Fibroblast of the conjunctiva (primary cell): ENCODE measurements at places on chromosomes 11 and 22.
A peak's percentile ranks its signal among the peaks of the same experiment; 100 is the strongest.

DNA sequence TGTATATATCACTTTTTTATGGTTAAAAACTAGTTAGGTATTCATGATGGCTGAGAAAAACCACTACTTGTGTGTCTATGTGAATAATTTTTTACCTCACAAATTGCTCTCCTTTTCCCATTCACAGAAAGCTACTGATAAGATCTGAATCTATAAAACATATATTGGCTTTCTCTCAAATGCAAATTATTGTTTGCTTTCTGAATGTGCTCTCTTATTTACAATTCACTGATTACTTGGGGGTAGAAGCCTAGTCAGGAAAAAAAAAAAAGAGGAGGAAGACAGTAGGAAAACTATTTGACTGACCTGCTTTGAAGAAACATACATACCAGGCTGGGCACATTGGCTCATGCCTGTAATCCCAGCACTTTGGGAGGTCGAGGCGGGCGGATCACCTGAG is 20.5 kb downstream of the PGM2L1 start:
- DNase-seq, result no peak

GRCh38 chr11:65355013-65355775 is 643 bp downstream of the TIGD3 start:
- DNase-seq, result no peak

GRCh38 chr22:48080316-48081165 is 1318.1 kb downstream of the TBC1D22A start:
- no peak for DNase-seq

DNA sequence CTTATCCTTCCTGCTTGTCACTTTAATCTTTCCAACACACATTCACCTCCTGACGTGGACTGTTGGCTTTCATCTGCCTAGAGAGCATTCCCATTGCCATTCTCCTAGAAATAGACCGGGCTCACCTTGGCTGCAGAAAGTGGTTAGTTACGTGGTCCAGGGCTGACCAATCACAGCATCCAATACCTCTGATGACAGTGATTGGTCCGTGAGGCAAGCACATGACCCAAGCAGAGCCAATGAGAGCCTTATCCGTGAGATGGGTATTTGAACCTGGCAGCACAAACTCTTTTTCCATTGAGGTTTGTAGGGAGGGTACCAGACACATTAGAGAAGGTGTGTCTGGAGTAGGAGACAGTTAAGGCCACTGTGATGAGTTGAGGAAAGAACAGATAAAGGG is 85.8 kb downstream of the MIAT start:
- no peak for DNase-seq

- DNase-seq, result no peak
Observed at GRCh38 chr11:103648054-103648453, 388.4 kb upstream of the DDI1 start.

GRCh38 chr11:95867105-95867504 is 56.8 kb downstream of the MTMR2 start:
- no peak for DNase-seq

- peak; percentile 70 for DNase-seq
Observed at GRCh38 chr11:69101115-69101791, 52.5 kb downstream of the TPCN2 start.

DNA sequence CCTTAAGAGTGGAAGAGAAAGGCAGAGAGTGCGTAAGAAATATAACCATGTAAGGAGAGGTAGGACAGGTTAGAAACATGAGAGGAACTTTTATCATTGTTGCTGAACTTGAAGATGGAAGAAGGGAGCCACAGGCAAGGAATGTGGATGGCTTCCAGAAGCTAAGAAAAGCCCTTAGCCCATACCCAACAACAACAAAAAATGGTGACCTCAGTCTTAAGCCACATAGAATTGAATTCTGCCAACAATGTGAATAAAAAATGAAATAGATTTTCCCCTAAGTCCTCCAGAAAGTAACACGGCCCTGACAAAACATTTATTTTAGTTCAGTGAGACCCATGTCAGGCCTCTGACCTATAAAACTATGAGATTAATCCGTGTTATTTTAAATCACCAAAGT is 767.3 kb downstream of the FAM181B start:
- DNase-seq, result no peak

DNA sequence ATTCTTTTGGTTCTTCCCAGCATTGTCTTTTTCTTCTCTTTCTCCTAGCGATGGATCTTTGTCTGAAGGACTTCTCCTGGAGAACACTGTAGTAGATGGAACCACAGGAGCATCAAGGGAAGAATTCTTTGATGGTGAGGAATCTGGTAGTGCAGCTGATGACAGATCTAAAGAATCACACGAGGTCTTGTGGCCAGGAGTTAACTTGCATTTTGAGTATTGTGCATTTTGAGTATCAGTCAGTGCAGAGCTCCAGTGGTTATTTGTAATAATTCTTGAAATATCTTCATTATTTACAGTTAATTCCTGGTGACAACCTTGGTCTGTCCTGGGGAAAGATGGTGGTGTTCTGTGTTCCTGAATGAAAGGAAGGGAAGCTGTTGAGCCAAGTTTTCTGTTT is 14.5 kb upstream of the POGLUT3 start:
- DNase-seq, result no peak

DNA sequence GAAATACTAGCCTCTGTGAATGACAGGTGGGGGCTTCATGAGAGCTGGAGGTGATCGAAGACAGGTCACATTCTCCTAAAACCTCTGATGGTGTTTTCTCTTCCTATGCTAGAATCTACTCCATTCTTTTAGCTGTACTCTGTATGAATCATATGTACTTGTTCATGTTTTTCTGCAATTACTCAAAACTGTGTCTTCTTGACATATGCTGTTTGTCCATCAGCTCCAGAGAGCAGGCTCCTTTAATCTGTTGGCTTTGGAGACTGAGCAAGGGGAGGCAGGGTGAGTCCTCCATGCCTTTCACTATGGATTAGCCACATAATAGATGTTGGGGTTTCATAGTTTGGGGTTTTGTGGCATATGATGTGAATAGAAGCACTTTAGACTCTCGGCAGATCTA is 598.8 kb downstream of the NTM start:
- DNase-seq, result no peak

DNA sequence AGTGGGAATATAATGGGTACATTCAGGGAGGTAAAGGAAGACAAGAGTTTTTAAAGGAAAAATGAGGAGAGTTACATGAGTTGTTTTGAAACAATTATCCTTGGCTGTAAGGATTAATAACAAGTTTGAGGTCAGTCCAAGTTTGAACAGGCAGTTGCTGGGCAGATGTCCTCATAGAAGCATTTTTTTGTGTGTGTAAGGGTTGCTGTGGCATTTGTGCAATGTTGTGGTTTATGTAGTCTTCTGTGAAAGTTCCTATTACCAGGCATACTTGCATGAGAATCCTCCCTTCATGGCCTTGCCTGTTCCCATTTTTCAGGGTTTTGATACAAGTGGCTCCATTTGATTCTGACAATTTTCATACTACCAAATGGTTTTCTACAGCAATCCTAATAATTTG is 400.2 kb downstream of the KCNA4 start:
- DNase-seq, result no peak

DNA sequence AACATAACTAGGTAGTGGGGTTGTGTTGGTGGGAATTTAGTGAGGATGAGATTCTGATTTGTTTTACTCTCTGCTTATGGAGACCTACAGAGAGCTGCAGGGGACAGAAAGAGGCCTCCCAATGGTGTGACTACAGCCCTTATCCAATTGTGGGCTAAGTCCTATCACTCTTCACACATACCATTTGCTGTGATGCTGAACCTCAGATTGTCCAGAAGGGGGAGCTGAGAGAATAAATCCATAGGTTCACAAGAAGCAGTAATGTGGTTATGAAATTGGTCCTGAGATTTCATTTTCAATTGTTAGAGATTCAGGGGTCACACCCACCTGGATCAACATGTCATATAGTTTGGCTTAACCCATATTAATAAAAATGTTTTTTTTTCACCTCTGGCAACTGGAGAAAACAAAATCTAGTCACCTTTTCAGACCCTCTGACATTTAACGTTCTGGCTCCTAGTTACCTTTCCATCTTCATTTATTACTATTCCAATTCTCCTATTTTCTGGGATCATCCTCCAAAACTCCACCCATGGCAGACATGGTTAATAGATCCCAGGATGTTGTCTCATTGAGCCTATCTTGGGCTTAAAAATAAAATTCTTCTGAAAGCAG is 53.3 kb upstream of the PTPN5 start:
- peak; percentile 4 for DNase-seq

GRCh38 chr11:103848686-103849085 is 187.8 kb upstream of the DDI1 start:
- DNase-seq, result no peak

- DNase-seq, result peak; percentile 51
Observed at GRCh38 chr22:43152357-43153071, 1.2 kb downstream of the TSPO start.

DNA sequence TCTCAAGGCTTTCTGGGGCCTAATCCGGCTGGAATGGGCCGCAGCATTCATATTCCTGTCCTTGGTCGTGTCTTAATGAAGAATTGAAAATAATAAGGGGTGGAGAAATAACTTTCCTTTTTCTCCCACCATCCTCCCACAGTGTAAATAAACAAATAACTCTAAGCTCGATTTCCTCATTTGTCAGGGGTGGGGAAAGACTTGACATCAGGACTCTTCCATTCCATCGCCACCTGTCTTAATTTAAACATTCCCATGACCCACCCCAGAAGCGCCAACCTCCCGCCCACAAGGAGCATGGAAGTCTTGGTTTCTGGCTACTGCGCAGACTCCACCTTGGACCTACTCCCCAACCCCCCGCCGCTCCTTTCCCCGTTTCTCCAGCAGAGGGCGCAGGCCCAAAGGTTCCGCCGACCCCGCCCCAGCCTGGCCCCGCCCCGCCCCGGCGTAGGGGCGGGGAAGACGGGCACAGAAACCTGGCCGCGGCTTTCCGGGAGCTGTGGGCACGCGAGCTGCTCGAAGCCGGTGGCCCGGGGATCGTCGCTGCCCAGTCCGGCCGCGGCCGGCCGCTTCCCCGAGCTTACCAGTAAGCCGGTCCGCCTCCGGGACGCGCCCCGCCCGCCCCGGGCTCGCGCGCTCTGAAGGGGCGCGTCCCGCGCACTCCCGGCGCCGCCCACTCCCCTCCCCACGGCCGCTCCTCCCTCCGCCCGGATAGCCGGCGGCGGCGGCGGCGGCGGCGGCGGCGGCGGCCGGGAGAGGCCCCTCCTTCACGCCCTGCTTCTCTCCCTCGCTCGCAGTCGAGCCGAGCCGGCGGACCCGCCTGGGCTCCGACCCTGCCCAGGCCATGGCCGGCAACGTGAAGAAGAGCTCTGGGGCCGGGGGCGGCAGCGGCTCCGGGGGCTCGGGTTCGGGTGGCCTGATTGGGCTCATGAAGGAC is at the start of gene CBL:
Gene CBL, plus strand, starts transcription at position 766 of the 937 bp plus-strand sequence. Its CDS starts 79 bp downstream, at position 845.
- peak; percentile 80 for DNase-seq

DNA sequence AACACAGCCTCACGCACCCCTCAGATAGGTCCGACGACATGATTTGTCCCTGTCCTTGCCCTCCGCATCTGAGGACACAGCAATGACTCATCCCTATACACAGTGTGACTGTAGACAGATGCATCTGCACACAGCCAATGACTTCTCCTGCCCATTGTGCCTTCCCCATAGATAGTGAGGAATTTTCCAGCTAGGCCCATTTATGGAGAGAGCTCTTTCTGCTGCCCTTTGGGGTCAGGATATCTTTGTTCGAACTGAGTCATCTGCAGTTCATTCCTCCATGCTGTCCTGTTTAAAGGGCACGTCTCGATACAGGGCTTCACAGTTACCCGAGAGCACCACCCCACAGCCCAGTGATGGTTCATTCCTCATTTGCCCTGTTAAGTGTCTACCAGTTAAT is 96.7 kb downstream of the LARGE1 start:
- DNase-seq, result no peak

GRCh38 chr11:70031631-70032469 is 46.3 kb upstream of the ANO1 start:
- DNase-seq, result no peak

DNA sequence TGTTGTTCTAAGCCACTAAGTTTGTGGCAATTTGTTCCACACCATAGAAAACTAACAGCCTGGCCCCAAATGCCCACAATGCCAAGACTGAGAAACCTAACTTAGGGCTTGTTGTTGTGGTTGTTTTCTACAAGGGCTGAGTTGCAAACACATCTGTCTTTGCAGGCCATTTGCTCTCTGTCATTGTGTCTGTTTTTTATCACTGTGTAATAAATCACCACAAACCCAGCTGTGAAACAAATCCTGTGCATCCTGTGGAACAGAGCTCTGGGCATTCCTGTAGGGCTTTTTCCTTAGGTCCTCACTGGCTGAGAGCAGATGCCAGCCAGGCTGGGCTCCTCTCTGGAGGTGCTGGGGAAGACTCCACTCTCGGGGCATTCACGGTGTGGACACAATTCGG is 15.7 kb upstream of the SYT8 start:
- DNase-seq, result no peak

DNA sequence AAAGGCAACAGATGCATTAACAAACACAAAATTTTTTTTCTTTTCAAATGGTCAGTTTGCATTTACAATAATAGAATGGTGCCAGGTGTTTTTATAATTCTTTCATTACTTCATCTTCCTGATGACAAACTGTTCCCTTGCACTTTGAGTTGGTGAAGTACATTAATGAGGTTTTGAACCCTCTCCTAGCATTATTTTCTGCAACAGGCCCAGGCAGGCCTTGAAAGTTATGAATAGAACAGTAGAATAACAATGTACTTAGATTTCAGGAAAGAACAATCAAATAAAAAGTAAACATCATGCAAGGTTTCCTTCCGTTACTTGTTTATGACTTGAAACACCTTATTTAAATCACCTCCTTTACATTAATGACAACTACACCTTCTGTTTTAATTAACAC is 9.6 kb downstream of the BTG4 start:
- no peak for DNase-seq

DNA sequence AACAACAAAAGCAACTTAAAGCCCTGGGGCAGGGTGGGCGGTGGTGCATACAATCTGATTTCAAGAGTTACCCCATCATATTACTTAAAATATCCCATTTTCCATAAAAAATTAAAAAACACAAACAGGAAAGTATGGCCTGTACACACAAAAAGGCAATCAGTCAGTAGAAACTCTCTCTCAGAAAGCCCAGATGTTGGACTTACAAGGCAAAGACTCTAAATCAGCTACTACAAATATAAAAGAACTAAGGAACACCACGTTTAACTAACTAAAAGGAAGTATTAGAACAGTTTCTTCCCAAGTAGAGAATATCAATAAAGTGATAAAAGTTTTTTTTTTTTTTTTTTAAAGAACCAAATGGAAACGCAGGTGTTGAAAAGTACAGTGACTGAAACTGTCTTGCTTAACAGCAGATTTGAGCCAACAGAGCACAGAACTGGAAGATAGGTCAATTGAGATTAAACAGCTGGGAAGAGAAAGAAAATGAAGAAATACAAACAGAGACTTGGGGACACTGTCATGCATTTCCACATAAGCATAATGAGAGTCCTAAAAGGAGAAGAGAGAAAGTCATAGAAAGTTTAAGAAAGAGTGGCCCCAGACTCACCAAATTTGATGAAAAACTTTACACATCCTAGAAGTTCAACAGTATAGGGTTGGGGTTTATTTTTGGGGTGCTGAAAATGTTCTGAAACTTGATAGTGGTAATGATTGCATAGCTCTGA is 8.6 kb downstream of the SC5D start:
- DNase-seq, result no peak
